IPS DF 19.7 (cell line): ENCODE measurements at places on chromosomes 5 and 9.

GRCh38 chr5:60598424-60598823, 101.5 kb downstream of the DEPDC1B start:
- no peak for DNase-seq

DNA sequence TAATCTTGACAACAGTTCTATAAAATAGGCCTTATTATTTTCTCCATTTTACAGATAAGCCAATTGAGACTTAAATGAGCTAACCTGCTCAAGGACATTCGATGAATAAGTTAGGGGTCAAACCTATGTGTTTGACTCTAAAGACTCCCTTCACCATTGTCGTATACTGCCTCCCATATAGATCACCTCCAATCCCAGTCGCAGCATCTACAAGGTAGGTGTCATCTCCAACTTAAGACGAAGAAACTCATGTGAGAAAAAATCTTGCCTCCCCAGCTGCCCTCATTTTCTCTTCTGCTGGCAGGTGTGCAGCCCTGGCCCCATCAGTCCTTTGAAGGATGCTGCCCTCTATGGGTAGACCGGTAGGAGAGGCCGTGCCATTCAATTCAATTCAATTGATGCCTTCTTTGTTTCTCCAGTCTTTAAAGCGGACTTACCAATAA, 75.2 kb upstream of the SMARCA2 start:
- no peak for DNase-seq

DNA sequence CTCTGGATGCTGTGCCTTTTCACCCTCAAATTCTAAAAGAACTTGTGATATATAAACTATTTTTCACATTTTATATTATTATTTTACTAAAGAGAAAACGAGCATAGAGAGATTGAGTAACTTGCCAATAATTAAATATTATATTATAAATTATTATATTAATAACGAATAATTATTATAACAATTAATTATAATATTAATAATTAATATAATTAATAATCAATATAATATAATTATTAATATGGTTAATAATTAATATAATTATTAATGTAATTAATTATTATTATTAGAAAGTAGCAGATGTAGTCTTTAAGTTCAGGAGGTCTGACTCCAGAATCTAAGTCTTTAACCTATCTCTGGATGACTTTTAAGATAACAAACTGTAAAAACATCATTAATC, 20.1 kb downstream of the OR2Y1 start:
- no peak for DNase-seq

GRCh38 chr9:82149501-82149946, 161.0 kb downstream of the SPATA31D1 start:
- no peak for DNase-seq

DNA sequence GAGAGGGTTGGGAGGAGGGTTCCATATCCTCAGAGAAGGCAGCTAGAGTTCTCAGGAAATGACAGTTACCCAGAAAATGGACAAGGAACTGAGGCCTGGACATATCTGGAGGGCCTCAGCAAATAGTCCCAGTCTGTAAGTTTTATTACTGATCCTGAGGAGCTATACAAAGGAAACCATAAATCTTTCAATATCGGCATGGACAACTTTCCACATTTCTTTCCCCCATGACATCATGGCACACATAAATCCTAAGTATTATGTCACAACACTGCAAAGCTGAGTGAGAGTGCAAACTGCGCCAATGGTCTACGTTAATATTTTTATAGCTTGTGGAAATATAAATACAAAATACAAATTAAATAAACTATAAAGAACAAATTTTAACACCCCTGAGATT, 1356.2 kb upstream of the C9orf72 start:
- DNase-seq: no peak

DNA sequence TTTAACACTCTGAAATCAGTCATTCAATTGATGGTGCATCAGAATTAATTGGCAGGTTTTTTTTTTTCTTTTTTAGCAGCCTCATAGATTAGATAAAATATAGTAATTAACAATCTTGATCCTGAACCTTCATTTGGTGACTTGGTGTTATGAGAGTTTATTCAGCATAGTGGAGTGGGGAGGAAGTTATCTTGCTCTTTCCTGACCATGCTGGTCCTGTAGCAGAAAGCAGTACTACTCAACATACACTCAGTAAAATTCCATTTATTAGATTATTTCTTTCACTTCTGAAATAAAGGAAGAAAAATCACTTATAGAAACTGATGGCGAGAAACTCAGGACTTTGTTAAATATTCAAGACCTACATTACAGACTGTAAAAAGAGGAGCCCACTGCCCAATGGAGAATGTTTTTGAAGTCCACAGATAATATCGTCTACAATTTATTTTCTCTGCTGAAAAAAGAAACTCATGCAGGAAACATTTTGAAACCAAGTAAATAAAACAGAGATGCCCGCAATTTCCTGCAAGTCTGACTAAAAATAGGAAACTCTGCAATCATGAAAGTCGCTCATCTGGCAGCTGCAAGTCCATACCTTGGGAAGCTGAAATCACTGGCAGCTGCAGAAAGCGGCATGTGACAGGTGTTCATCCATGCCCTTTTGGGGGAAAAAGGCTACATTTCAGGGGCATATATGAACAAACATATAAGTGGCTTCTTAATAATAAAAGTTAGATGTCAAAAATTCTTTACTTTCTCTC, 233.2 kb upstream of the RFX3 start:
- no peak for DNase-seq

GRCh38 chr5:28714907-28715698, 1676.7 kb upstream of the CDH9 start:
- DNase-seq: no peak

DNA sequence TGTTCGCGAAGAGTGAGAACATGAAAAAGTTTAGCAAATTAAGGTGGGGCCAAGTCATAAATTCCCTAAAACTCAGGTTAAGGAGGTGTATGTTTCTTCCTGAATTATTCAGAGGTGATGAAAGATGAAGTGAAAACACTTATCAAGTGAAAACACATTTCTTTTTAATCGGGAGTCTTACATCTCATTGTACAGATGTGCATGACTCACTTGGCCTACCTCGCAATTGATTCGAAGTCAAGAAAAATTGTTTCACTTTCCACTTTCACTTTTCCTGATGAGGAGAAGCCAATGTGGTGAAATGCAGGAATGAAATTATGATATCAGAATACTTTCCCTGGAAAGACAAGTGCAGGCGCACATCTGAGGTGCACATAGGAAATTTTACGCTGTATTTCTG, 78.7 kb downstream of the SLC25A46 start:
- no peak for DNase-seq

DNA sequence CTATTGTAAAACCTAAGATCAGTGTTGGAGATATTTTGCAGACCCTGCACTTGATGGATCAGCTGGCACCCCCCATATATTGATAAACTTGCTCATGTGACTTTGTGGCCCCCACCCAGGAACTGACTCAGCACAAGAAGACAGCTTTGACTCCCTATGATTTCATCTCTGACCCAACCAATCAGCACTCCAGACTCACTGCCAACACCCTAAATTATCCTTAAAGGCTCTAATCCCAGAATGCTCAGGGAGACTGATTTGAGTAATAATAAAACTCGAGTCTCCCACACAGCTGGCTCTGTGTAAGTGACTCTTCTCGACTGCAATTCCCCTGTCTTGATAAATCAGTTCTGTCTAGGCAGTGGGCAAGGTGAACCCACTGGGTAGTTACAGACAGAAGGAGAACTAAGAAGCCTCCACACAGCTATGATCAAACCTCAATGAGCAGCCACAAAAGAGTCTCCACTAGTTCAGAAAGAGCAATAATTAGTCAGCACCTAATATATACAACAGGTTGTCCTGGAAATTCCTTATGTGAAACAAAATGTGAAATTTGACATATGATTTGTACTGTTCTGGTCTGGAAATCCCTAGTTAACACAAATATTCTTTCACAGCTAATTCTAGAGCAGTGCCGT, 52.2 kb downstream of the ACTL7B start:
- DNase-seq: no peak

- no peak for DNase-seq
Measured at GRCh38 chr9:13847270-13847669, 466.7 kb downstream of the NFIB start.
